ENCODE measurements at places on chromosomes 6 and 20. TPM values are rescaled to one million over a fixed set of nuclear protein-coding genes. Genes with fewer than 3 reads are reported as not detected.

SLC52A3 gene
- 1.1 TPM for total RNA-seq

SEC63 gene
- 114 TPM for total RNA-seq

HDGFL1 gene
- total RNA-seq, result not detected

GRCh38 chr20:33992145-33992922 is 1.4 kb upstream of the RALY start:
- no peak for DNase-seq

DNA sequence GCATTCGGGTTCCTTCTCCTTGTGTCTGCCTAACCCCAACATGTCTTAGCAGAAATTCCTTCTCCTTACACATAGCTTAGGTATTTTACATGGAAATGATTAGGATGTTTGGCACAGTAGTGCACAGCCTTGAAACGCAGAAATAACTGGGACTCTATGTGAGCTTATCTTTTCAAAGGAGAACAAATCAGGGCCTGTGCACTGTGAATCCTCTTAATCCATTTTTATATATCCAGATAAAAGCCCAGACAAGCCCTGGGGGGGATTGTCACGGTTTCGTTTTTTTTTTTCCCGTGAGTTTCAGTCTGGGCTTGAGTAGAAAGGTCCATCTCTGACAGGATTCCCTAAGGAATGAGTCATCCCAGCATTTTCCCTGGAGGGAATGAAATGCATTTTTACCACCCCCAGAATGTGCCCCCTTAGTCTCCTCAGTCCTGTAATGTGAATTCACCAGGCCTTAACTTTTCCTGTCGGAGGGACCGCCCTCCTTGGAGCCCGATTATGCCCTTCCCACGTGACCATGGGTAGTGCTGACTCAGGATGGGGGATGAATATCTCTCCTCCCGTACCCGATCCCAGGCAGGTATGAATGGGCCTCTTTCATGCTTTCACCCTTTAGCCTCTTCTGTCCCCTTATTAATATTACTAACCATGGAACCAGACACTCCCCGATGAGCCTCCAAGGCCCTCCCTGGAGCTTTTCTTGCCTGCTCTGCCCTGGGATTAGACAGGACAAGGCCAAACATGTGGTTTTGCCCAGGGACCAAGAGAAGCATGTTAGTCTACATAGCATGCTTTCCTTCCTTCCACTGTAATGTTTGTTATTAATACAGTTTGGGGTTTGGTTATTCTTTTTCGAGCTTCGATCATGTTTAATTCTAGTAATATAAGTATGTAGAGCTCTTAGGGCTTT is 23.9 kb upstream of the NAA20 start:
- DNase-seq, result no peak

DNA sequence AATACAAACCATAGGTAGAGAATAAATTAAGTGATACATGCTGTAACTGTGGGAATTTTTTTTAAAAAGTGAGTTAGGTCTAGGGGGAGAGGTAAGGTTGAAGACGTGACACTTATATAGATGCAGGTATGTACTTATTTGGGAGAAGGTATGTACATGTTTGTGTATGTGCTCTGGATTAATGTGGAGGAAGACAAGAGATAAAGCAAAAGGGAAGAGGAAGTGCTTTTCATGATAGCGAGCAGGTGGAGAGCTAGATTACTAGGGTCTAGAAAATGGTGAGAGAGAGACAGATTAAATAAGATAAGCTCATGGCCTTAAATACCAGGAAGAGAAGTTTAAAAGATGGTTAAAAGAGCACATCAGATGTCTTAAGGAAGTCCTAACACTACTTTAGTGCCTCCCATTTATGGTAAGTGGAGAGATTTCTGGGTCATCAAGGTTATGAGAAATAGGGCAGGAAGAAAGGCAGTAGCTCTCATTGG is 92.5 kb downstream of the MAN1A1 start:
- DNase-seq, result no peak

DNA sequence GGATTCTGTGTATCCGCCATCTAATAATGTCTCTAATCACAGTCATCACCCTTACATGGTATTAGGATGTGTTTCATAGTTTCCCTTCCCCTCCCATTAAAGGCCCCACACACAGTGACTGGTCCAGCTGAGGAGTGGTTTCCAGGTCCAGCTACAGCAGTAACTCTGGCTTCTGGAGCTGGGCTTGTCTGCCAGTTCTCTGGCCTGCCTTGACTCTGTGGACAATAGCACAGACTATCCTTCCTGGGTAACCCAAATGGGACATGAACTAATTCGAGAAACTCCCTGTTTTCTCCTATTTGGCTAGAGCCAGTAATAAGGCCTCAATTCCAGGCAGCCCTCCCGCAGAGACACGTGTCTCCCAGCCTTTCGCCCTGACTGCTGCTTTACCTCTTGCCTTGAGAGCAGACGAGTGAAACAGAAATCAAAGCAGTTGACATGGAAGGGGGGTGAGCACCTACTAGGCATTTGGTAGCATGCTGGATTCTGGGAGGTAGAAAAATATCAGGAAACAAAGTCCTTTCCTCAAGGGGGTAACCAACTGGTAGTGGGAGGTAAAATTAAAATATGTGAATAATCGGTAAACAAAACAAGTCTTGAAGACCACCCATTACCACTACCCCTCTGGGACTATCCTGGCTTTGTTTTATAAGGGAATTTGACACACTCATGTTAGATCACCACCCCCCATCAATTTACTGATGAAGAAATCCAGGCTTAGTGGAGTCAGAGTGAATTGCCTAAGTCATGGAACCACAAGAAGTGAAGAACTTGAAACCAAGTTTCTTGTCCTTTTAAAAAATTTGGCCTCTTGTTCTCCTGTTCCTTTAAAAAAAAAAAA is 1.2 kb downstream of the TRAF3IP2 start:
- peak; percentile 92 for DNase-seq

- no peak for DNase-seq
Measured at GRCh38 chr6:14731611-14732010, 514.3 kb upstream of the JARID2 start.

DNA sequence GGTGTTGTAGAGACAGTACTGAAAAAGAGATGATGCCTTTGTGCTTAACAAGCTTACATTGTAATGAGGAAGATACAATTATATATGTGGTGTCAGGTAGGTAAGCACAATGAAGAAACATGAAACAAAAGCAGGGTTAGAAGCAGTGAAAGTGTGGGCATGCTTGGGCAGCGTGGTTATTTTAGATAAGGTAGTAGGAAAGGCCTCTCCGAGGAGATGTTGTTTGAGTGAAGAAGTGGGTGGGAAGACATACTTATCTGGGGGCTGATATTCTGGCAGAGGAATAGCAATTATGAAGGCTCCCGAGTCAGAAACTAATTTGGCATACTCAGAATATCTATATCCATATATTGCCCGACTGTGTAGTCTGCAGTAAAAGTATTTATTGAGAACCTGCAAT is 4.7 kb downstream of the CDKAL1 start:
- no peak for DNase-seq

All from posterior vena cava (tissue), 2 donors.